ENCODE measurements at places on chromosomes 13 and 19.

- no peak for DNase-seq
Measured at GRCh38 chr13:20359335-20359734, 127.2 kb upstream of the GJB6 start.

DNA sequence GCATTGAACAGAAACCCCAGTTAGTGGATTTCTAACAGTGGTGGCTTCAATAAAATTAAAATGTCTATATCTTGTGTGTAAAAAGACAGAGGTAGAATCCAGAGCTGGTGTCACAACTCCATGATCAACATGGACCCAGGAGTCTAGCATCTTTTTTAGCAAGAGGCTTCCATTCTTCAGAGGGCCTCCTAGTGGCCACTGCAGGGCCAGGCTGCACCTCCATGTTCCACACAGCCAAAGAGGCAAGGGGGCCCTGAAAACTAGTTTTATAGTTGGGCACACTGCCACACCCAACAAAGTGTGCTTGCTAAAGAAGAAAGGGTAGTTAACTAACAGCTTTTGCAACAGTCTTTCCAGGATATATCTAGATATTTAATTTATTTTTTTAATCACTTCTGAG lies 12.9 kb downstream of the N4BP2L1 start:
- DNase-seq, result no peak

DNA sequence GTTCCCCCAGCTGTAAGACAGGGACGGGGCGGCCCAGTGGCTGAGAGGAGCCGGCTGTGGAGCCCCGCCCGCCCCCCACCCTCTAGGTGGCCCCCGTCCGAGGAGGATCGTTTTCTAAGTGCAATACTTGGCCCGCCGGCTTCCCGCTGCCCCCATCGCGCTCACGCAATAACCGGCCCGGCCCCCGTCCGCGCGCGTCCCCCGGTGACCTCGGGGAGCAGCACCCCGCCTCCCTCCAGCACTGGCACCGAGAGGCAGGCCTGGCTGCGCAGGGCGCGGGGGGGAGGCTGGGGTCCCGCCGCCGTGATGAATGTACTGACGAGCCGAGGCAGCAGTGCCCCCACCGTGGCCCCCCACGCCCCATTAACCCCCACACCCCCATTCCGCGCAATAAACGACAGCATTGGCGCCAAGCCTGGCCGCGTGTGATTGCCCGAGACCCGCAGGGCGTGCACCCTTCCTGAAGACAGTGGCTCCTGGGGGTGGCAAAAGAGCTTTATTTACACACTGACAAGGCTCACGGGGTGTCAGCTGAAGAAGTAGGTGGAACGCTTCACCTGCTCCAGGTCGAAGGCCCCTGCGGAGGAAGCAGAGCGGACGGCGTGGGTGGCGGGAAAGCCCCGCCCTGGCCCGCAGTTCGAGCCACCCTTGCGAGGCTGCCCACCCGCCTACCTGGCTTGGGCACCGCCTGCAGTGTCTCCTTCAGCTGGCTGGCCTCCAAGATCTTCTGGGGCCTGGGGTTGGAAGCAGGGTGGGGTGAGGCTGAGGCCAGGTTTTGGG lies 16.4 kb downstream of the POLRMT start:
- DNase-seq, result no peak

GRCh38 chr13:33164331-33164730 lies 121.2 kb downstream of the STARD13 start:
- DNase-seq, result no peak

DNA sequence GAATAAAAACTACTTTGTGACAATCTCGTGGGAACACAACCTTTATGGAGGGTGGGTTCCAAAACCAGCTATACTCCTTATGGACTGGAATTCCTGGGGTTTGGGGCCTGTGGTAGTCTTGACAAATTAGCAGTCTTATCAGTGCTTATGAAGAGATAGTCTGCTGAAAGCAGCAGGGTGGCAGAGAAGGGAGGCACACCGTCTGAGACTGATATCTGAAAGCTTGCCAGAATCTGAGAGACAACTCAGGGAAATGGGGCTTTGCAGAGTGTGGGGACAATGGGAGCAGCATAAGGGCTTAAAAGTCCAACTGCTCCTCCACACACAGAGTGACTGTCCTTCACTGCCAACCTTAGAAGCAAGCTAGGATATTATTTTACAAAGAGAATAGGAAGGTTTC lies 95.9 kb downstream of the UGGT2 start:
- DNase-seq, result no peak
